ENCODE measurements at places on chromosomes 7 and 10.
A peak's percentile ranks its signal among the peaks of the same experiment; 100 is the strongest.

- DNase-seq = no peak
Observed at GRCh38 chr7:43509906-43510305, 73.0 kb upstream of the STK17A start.

GRCh38 chr7:140625908-140626868 lies 14.4 kb downstream of the DENND2A start:
- no peak for DNase-seq

DNA sequence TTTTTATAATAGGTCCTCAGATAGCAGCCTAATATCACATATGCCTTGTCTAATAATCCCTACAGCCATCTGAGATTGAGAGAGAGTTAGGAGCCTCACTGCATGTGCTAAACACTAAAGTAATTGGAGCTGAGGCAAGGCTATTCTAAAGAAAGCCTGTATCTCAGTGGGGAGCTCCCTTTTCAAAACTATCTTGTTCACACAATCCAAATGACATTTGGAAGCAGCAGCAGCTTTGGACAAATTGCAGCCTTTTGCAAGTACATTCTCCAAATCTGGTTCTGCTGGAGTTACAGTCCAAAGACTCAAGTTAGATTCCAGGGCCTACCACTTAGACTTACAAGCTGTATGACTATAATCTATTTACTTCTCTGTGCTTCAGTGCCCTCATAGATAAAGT lies 104.5 kb downstream of the MACC1 start:
- no peak for DNase-seq

GRCh38 chr7:93148144-93148543 lies at the start of gene SAMD9L:
Gene SAMD9L, minus strand, starts transcription at chr7:93148385. Its CDS starts 12,414 bp downstream, at chr7:93135971.
- DNase-seq = no peak

- DNase-seq = no peak
Observed at GRCh38 chr7:97174303-97174702, 56.8 kb downstream of the SDHAF3 start.

DNA sequence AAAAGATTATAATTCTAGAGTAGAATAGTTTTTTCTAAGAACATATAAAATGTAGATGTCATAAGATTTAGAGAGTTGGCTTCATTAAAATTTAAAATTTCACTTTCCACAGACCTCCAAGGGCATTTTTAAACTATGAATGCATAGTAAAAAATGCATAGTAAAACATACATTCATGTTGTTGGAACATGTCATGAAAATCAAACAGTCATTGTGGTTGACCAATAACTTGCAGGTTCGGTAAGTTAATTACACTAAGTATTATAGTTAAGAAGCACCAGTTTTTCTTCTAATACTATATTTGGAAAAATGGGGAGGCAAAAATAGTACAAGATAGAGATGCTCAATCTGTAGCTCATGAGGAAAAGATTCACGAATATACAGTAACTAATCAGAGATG lies 61.5 kb upstream of the MACROH2A2 start:
- DNase-seq = no peak

DNA sequence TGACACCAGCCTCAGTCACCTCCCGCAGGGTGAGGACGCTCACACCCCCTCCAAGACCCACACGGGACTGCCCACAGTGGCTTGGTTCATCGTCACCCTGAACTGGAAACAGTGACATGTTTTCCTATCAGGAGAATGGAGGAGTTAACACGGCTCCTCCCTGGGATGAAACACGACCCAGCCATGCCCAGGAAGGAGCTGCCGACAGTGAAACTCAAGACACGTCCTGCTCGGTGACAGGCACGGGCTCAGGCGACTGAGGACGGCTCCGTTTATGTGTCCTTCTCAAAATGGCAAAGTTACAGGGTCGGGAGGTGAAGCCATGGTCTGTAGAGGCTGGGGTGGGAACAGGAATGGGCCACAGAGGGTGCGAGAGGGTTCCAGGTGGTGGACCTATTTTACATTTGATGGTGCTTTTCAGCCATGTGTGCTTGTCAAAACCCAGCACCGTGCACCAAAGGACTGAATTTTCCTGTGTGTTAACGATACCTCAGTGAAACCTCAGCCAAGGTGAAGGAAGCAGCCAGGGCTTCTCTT lies 272.4 kb downstream of the ADARB2 start:
- no peak for DNase-seq

DNA sequence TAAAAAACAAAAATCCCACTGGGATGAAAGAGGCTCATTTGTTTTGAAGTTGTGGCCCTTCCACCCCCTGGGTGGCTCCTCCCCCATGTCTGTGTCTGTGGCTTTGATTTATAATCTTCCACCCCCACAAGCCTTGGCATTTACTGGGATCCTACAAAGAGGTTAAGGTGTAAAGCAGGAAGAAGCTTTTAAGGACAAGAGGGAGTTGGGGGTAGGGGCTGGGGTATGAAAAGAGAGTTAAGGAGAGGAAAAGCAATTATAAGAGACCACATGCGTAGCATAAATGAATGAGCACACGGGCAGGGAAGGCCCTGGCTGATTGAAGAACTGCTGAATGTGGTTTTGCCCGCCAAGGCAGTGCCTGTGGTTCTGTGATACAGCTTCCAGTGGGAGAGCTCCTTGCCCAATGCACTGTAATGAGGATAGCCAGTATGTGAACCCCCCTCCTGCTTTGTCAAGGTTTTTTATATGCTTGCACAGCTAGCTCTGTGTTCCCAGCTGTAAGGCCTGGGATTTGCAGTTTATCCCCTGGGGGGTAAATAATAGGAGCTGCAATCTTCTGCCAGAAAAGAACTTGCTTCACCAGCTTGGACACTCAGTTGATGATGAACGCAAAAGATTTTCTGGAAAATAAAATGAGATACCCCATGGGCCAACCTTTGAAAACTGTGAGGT lies 34.7 kb upstream of the KMT2E start:
- DNase-seq = no peak

DNA sequence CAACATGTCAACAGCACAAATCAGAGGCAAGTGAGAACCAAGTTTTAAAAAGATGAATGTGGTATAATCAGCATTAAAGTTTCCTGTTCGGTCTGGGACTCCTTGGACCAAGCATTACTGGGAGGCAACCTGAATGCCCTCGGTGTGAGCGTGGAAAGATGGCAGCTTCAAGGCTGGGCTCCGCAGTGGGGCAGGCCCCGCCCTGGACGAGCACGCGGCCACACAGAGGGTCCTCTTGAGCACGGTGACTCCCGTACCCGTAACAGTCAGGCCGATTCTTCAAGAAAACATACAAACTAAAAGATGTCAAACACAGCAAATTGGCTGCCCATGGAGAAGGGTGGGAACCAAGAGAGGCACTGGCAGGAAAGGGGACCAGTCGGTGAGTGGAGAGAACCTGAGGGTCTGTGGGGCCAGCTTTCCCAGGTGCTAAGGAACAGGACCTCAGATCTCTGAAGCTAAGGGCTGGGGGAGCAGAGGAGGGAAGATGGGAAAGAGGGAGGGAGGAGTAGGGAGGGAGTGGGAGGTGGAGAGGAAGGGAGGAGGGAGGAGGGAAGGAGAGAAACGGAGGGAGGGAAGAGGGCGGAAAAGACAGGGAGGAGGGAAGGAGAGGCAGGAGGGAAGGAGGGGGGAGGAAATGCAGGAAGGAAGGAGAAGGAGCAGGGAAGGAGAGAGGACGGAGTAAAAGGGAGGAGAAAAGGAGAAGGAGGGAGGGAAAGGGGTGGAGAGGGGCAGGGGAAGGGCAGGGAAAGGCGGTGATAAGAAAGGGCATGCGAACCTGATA lies 71.2 kb upstream of the FAM20C start:
- DNase-seq = no peak

DNA sequence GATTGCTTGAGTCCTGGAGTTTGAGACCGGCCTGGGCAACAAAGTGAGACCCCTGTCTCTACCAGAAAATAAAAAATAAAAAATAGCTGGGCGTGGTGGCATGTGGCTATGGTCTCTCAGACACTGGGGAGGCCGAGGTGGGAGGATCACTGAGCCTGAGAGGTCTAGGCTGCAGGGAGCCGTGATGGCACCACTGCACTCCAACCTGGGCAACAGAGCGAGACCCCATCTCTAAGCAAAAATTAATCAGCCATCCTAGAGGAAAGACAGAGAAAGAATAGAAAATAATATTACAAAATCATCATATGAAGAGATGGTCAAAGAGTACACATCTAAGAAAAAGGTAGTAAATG lies 4.9 kb upstream of the EPHB4 start:
- no peak for DNase-seq

DNA sequence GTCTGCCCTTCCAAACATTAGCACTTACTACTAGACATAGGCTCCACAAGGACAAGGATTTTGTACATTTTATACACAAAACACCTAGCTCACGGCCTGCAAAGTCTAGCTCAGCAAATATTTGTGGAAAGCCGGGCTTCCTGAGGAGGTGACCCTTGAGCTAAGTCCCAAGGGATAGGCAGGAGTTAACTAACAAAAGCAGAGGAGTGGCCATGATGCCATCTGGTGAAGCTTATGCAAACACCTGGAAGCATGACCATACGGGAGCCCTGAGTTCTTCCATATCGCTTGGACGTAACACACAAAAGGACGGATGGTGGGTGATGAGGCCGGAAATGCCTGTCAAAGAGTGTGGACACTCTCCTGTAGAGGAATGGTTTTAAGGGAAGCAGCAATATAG lies 25.9 kb upstream of the YAE1 start:
- no peak for DNase-seq

DNA sequence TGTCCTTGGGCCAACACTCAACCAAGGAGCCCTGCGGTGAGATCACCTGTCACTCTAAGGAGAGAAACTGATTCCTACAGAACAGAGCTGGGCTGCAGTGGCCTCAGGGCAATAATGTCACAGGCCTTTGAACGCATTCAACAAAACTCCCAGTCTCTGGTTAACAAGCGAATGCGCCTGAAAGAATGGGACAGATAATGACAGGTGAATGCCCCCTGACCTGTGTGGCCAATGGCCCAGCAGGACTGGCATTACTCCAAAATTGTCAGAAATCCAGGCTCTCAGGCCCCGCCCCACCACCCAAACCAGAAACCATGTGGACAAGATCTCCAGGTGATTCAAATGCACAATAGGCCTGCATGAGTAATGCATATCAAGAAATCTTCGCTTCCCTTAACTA lies 277.7 kb upstream of the KLF6 start:
- no peak for DNase-seq

DNA sequence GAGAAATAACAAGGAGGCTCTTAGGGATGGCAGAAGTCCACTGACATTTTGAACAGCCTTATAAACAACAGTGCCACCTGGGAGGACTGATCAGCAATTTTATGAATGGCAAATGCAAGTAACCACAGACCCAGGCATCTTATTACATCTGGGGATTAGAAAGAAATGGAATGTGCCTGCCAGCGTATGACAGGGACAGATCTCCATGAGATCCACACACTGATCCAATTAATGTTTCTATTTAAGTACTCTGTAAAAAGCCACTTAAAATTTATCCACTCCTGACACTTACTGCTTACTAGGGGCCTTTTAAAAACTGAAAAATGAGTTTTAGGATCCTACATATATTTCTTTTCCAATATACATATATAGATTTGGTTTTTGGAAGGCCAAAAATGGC lies 28.6 kb downstream of the PARD3 start:
- no peak for DNase-seq

DNA sequence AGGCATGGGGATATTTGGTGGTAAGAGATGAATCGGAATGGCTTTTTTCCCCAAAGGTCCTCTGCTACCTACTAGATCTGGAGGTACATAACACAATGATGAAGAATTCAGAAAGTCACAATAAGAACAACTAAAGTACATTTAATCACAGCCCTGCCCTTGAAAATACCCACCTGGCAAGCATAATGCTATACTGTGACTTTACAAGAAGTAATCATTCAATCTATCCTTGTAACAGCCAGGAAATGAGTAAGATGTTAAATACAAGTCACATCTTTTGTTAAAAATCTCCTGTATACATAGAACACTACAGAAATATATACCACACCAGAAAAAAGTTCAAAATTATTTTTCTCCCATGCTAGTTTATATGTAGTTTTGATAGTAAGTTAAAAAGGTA lies 108.3 kb upstream of the ABCB5 start:
- DNase-seq = no peak

GRCh38 chr10:110725801-110726630 lies 81.9 kb downstream of the RBM20 start:
- DNase-seq = no peak

GRCh38 chr10:101095550-101096213 lies 33.9 kb downstream of the KAZALD1 start:
- DNase-seq = peak; percentile 72

GRCh38 chr7:77738871-77739270 lies 42.6 kb downstream of the RSBN1L start:
- DNase-seq = no peak

- no peak for DNase-seq
Observed at GRCh38 chr10:93198401-93199131, 124.9 kb downstream of the CYP26A1 start.

DNA sequence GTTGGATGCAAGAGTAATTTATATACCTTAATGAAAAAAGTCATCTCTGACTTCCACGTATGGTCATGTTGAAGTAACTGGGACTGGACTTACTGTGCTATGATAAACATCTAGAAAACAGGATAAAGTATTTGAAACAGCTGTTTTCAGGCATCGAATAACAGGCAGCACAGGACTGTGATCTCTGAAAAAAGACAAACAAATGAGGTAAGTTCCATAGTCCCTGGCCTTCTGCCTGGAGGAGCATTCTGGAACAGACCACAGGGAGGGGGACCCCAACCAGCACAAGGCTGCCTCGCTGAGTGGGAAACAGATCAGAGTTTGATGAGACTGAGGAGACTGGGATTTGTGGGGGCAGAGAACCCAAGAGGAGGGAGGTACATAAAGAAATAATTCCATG lies 89.1 kb upstream of the HABP2 start:
- DNase-seq = no peak

DNA sequence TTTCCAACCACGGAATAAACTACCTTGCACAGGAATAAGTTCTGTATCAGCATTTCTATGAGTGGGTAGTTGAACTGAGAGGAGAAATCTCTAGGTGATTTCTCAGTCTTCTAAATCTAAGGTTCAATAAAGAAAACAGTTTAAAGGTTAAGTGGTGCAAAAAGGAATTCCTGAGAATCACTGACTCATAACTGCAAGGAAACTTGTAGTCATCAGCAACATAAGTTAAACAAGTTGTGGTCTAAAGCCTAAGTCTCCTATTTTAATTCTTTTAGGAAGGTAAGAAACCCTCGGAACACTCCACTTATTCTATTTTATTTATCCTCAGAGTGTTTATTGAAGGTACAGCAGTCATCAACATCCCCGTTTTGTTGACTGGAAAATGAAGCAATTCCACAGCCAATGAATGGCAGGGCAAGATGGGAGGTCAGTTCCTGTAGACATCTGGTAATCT lies 92.4 kb upstream of the PIK3CG start:
- no peak for DNase-seq

DNA sequence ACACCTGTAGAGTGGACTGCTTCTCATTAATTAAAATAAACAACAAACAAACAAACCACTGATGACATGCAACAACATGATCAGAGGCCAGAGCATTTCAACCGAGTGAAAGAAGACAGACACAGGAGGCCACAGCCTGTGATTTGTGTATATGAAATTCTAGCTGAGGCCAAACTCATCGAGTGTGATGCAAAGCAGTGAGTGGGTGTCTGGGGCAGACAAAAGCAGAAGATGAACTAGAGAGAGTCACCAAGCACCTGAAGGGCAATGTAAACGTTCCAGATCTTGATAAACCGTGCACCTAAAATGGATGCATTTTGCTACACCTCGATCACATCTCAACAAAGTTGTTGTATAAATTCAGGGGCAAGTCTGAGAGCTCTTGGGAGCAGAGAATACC lies 108.4 kb downstream of the KLF6 start:
- no peak for DNase-seq

Measured in activated naive CD4-positive, alpha-beta T cell treated with anti-CD3 and anti-CD28 coated beads, Interleukin-2, amount 50 U/mL, for 16 hours (primary cell).